ENCODE measurements at places on chromosomes 2 and 18.
A peak's percentile ranks its signal among the peaks of the same experiment; 100 is the strongest.

DNA sequence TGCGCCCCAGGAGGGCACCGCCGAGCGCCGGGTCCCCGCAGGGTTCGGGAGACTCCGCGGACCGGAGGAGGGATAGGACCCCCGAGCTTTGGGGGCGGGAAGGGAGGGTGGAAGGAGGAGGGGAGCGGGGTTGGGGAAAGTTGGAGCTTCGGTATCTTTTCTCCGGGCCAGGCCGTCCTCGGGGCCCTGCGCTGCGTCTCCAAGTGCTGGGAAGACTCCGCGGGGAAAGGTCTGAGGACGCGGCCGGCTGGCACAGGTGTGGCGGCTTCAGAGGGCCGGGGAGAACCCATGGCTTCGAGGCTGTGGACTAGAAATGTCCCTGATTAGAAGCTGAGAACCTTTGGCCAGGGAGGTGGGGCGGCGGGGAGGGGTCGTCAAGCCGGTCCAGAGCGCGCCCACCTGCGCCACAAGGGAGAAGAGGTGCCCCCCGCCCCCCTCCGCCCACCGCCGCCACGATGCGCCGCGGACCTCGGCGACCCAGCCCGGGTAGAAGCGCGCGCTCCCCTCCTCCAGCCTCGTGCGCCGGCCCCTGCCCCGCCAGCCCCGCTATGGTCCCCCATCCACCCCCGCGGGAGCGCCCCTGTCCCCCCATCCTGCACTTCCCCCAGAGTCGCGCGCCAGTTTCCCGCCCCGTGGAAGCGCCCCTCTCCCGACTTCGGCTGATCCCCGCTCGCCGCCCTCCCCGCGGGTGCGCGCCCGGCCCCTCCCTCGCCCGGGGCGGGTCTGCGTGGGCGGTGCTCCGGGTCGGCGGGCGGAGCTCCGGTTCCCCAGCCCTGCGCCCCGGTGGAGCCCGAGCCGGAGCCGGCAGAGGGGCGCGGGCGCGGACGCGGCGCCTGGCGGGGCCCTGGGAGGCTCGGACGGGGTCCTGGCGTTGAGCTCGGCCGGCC, at the start of gene SNTG2:
Gene SNTG2, plus strand, starts transcription at position 770 of the 887 bp plus-strand sequence. CDS start 148 bp downstream, outside the sequence.
- no peak for DNase-seq

DNA sequence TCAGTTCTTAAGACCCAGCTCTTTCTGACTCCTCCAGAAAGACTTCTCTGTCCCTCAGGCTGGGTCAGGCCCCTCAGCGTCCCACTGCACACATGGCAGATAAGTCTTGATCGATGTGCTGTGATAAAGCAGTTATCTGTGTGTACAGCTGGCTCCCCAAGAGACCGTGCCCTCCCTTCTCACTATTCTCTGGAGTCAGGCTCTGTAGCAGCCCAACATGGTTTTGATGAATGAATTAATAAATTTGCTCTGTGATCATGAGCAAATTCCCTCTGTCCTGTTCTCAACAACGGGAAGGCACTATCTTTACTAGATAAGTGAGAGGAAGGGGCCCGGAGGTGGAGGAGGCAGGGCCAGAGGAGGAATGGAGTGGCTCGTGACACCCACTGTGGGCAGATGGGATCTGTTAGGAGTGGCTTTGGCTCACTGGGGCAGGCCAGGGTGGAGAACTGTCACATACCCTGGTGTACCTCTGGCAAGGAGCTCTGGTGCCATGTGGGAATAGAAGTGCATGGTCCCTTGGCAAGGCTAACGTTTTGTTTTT, 48.3 kb downstream of the ZFP36L2 start:
- DNase-seq, result no peak

DNA sequence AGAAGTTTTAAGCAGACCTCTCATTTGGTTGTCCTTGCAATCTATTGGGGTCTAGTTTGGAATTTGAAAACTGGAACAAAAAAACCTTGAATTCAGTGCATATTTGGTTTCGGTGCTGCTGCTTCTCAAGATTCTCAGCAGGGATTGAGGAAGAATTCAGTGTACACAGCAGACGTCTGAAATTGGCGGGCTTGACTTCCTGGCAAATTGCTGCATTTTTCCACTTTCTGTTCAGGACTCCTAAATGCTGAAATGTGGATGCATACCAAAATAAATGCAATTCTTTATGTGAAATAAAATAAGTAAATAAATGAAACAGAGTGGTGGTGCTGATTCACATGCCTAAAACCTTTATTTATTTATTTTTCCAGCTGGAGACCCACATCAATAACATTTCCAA, 332.4 kb upstream of the KYNU start:
- no peak for DNase-seq

DNA sequence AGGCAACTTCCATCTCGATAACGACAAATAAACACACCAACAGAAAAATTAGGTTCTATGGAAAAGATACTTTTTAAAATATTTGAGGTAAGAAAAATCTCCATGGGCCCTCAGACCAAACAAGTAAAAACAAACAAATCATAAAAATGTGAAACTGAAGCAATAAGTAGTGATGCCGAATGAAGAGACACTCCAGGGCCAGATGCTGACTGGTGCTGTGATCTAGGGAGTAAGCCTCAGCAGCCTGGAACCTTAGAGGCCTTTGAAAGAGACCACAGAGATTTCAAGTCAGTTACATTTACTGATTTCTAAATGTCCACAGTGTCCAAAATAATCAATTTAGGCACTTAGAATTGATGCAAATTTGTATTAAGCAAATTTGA, 1144.7 kb downstream of the CNTNAP5 start:
- no peak for DNase-seq

DNA sequence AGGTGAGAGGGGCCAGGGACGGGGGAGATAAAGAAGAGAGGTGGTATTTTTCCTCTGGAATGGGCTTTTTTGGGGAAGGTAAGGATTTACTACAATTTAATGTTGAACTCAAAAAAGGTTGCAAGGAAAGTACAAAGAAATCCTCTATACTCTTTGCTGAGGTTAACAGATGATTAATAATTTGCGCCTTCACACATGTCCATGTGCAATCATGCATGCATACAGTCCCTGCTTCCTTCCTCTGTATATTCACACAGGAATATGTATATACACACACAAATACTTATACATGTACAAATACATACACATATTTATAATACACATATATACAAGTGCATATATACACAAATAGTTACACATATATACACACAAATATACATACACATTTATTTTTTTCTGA, 193.4 kb downstream of the NBAS start:
- no peak for DNase-seq

- no peak for DNase-seq
Observed at GRCh38 chr2:98541489-98541888, 66.8 kb downstream of the COA5 start.

DNA sequence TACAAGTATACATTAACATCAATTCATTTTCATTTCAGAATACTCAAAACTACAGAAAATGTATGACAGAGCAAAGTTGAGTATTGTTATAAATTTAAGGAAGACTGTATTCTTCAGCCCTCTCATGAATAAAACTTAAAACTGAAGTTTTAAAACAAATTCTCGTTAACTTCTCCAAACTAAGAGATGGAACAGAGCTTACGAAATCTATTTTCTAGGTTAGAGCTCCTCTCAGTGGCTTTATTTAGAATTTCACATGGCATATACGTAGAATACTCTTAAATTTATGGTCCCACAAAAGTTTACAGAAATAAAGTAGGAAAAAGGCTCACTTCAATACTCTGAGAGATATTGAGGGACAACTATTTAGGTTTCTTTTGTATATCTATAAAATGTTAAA, 612.1 kb downstream of the KCNJ3 start:
- no peak for DNase-seq

DNA sequence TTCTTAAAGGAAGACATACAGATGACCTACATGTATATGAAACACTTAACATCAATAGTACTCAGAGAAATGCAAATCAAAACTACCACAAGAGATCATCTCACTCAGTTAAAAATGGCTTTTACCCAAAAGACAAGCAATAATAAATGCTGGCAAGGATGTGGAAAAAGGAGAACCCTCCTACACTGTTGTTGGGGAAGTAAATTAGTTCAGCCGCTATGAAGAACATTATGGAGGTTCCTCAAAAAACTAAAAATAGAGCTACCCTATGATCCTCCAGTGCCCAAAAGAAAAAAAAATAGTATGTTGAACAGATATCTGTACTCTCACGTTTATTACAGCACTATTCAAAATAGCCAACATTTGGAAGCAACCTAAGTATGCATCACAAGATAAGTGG, 1579.4 kb upstream of the TMEFF2 start:
- no peak for DNase-seq

- DNase-seq, result no peak
Observed at GRCh38 chr18:40577239-40577980, 1377.6 kb upstream of the PIK3C3 start.

GRCh38 chr18:64164883-64165282, 16.0 kb upstream of the LINC00305 start:
- DNase-seq, result no peak

GRCh38 chr2:235293061-235293460, 200.8 kb upstream of the AGAP1 start:
- DNase-seq, result no peak

- DNase-seq, result no peak
Observed at GRCh38 chr2:170477630-170478029, 237.5 kb upstream of the SP5 start.

DNA sequence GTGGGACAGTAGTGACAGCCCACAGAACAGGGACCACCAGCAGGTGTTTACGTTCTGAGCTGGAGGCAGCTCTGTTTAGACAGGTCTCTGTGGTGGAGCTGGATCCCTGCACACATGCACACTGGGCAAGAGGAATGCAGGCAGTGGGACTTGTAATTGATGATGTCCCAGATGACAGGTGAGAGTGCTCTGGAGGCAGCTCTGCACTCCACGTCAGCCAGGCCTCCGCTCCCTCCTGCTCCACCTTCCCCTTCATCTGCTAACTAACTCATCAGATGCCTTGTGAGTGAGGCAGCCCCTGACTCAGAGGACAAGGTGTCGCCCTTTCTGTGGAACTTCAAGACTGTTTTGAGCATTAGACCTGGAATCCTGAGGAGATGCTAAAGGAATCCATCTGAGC, 53.2 kb downstream of the SH3YL1 start:
- no peak for DNase-seq

- DNase-seq, result no peak
Observed at GRCh38 chr2:8577573-8577972, 104.3 kb upstream of the ID2 start.

GRCh38 chr2:177733-178132, 86.1 kb downstream of the SH3YL1 start:
- no peak for DNase-seq

- DNase-seq, result no peak
Observed at GRCh38 chr18:31436825-31437224, 10.7 kb upstream of the DSG3 start.

DNA sequence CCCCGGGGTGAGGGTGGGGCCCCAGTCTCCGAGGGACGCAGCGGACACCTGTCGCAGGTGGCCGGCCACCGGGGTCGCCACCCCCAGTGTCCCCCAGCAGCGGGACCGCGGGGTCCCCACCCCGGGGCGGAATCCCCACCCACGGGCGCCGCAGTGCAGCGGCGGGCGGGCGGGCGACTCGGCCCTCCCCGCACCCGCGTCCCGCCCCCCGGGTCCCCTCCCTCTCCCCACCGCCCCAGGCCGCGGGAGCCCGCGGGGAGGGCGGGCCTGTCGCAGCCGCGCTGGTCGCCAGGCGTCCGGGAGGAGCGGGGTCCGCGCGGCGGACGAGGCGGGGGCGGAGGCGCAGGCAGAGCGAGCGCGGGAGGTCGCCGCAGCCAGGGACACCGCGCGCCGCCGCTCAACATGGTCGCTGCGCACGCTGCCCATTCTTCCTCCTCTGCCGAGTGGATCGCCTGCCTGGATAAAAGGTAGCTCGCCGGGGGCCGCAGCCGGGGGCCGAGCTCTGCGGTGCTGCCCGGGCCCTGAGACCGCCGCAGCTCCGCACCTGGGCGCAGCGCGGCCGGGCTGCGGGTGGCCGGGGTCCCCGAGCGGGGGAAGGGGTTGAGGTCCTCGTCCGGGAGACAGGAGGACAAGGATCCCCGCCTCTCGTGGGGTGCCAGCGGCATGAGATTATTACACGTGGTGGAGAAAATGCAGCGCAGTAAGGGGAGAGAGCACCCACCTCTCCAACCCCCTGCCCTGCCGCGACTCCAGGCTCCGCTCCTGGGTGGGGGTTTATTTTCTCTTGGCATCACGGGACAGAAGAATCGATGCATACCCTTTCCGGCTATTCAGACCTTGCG, at the start of gene RAPGEF4:
Gene RAPGEF4, plus strand, starts transcription at position 264 of the 842 bp plus-strand sequence. Its CDS starts 139 bp downstream, at position 403.
- DNase-seq, result no peak

- no peak for DNase-seq
Observed at GRCh38 chr2:55862246-55862645, 61.3 kb downstream of the EFEMP1 start.

GRCh38 chr2:241432824-241433448, 75.4 kb downstream of the STK25 start:
- DNase-seq, result peak; percentile 45
